ENCODE measurements at places on chromosomes 7 and 10.

DNA sequence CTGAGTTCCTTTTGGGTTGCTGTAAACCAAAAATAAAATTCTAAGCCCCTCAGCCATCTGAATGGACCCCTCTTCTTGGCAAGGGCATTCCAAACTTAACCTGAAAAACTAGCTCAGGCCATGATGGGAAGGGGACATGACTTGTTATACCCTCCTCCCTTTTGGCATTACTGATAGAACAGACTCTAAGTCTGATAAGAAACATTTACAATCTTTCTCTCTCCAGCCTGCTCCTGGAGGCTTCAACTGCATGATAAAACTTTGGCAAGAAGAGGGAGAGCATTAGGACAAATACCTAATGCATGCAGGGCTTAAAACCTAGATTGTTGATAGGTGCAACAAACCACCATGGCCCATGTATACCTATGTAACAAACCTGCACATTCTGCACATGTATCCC lies 40.9 kb upstream of the ATOH7 start:
- no peak for DNase-seq

DNA sequence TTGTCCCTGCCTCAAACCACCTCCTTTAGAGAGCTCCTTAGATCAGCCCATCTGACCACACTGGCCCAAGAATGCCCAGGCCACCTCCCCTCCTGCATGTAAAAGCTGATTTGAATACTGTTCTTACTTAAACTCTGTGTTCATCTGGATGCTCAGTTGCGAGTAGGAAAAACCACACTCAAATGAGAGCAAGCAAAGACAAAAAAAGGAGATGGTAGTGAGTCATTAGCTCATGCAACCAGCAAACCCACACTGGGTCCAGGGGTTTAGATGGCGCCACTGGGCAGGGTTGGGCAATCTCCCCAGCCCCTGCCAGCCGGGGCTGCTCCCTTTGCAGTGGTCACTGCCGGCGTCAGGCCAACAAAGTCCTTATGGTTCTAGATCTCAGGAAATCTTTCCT lies 32.7 kb downstream of the TSPAN15 start:
- no peak for DNase-seq

GRCh38 chr7:106372595-106373318 lies 88.0 kb upstream of the NAMPT start:
- DNase-seq, result peak; percentile 55

- DNase-seq, result no peak
These were observed 146.3 kb downstream of the PRPF18 start for GRCh38 chr10:13733071-13733470.

- DNase-seq, result no peak
These were observed 26.7 kb upstream of the SYPL1 start for GRCh38 chr7:106138776-106139175.

All from mesendoderm (in vitro differentiated cells).